Neural progenitor cell (in vitro differentiated cells): ENCODE measurements at places on chromosomes 4 and X. TPM values are rescaled to one million over a fixed set of nuclear protein-coding genes. Genes with fewer than 3 reads are reported as not detected.

- H3K36me3 ChIP-seq, result no peaks in the 10 kb centered on the region
- H3K4me1 ChIP-seq, result peaks cover 3% of the 10 kb centered on the region
- no peaks in the 10 kb centered on the region for H3K27me3 ChIP-seq
- no peak for DNase-seq
- H3K27ac ChIP-seq, result no peak overlapping the region
Observed at GRCh38 chrX:54492340-54492739, 3.7 kb downstream of the FGD1 start.

- no peaks in the 10 kb centered on the region for H3K36me3 ChIP-seq
- H3K27me3 ChIP-seq, result no peaks in the 10 kb centered on the region
- no peak overlapping the region for H3K27ac ChIP-seq
- no peak overlapping the region for H3K4me3 ChIP-seq
- DNase-seq, result no peak
Observed at GRCh38 chrX:3504916-3505315, 158.5 kb upstream of the MXRA5 start.

BEX2 gene
- total RNA-seq, result 37.5 and 45.4 TPM in 2 replicates

DNA sequence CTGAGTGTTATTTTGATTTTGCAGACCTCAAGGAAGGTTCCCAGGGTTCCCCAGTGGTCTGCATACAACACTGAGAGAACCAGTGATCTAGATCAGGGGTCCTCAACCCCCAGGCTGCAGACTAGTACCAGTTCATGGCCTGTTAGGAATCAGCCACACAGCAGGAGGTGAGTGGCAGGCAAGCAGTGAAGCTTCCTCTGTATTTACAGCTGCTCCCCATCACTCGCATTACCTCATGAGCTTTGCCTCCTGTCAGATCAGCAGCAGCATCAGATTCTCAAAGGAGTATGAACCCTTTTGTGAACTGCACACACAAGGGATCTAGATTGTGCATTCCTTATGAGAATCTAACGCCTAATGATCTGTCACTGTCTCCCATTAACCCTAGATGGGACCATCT is 28.5 kb downstream of the EDNRA start:
- DNase-seq, result no peak
- H3K36me3 ChIP-seq, result no peaks in the 10 kb centered on the region
- H3K27ac ChIP-seq, result no peak overlapping the region
- H3K27me3 ChIP-seq, result no peaks in the 10 kb centered on the region
- no peak overlapping the region for H3K4me3 ChIP-seq
- H3K4me1 ChIP-seq, result no peaks in the 10 kb centered on the region

DNA sequence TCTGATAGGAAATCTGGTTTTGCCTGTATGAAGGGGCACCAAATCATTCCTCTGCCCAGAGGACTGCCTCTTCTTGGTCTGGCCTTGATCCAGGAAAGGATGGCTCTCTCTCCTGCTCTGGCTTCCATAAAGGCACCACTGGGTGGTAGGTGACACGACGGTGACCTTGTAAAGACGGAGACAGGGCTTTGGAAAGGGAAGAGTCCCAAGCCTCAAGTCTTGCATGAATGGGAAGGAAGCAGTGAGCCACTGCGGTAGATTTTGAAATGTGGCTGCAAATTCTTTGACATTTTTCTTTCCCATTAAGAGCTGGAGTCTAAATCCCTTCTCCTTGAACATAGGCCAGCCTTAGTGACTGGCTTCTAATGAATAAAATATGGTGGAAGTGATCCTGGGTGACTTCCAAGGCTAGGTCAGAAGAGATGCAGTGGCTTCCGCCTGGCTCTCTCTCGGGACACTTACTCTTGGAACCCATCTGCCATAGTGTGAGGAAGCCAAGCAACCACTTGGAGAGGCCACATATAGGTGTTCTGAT is 347.4 kb downstream of the BCOR start:
- no peaks in the 10 kb centered on the region for H3K27me3 ChIP-seq
- H3K36me3 ChIP-seq, result no peaks in the 10 kb centered on the region
- no peak overlapping the region for H3K27ac ChIP-seq
- peaks cover 4% of the 10 kb centered on the region for H3K4me1 ChIP-seq

GRCh38 chr4:77893451-77893850 is 30.8 kb downstream of the MRPL1 start:
- H3K4me1 ChIP-seq, result no peaks in the 10 kb centered on the region
- no peaks in the 10 kb centered on the region for H3K27me3 ChIP-seq
- peaks cover 23% of the 10 kb centered on the region for H3K36me3 ChIP-seq
- no peak overlapping the region for H3K4me3 ChIP-seq
- H3K27ac ChIP-seq, result no peak overlapping the region
- DNase-seq, result no peak

ARX gene
- 5.3 and 9.0 TPM in 2 replicates for total RNA-seq

DNA sequence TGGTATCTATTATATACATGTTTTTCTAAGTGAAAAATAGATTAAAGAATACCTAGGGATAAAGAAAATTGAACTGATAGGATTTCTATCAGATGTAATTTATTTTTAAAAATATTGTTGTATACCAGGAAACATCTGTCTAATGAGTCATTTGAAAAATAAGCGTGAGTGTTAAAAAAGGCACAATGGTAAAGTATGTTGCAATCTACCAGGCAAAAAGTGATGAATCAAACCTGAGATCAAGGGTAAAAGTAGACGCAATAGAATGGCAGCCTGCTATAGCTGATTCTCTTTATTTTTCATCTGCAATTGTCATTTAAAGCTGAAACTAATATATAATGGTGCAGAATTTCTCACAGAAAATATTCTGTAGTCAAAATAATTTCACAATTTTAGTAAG is 1119.6 kb downstream of the PCDH18 start:
- H3K27me3 ChIP-seq, result no peaks in the 10 kb centered on the region
- no peaks in the 10 kb centered on the region for H3K4me1 ChIP-seq
- no peaks in the 10 kb centered on the region for H3K36me3 ChIP-seq
- DNase-seq, result no peak
- no peak overlapping the region for H3K27ac ChIP-seq

DNA sequence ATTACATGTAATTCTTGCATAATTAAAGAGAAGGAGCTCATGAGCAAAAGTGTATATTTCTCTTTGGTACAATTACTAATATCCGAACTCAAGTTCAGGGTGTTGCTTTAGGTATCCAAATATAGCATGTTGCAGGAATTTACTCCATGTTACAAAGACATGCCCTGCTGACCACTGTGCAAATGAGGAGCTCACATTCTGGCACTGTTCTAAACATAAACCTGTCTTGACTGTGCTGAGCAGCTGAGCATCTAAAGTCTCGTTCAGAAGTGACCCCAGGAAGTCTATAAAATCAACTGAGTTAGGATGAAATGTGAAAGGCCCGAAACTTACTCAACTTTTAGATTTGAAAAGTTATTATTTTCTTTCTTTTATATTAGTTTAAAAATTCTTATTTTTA is 124.3 kb downstream of the STIM2 start:
- no peak overlapping the region for H3K27ac ChIP-seq
- H3K36me3 ChIP-seq, result no peaks in the 10 kb centered on the region
- peaks cover 9% of the 10 kb centered on the region for H3K4me1 ChIP-seq
- H3K4me3 ChIP-seq, result no peak overlapping the region
- no peaks in the 10 kb centered on the region for H3K27me3 ChIP-seq

GRCh38 chr4:76194325-76194724 is 19.3 kb downstream of the SCARB2 start:
- no peaks in the 10 kb centered on the region for H3K27me3 ChIP-seq
- no peak for DNase-seq
- no peaks in the 10 kb centered on the region for H3K36me3 ChIP-seq
- no peak overlapping the region for H3K4me3 ChIP-seq

- H3K27me3 ChIP-seq, result no peaks in the 10 kb centered on the region
- no peak overlapping the region for H3K27ac ChIP-seq
- no peaks in the 10 kb centered on the region for H3K36me3 ChIP-seq
- peaks cover 39% of the 10 kb centered on the region for H3K4me1 ChIP-seq
Observed at GRCh38 chrX:40476958-40477357, 103.8 kb upstream of the ATP6AP2 start.

- peak; percentile 50 for DNase-seq
- H3K4me3 ChIP-seq, result no peak overlapping the region
- peaks cover 6% of the 10 kb centered on the region for H3K4me1 ChIP-seq
Observed at GRCh38 chr4:1172971-1173757, 781 bp upstream of the SPON2 start.

- no peak overlapping the region for H3K27ac ChIP-seq
- peaks cover 23% of the 10 kb centered on the region for H3K4me1 ChIP-seq
- no peaks in the 10 kb centered on the region for H3K36me3 ChIP-seq
- H3K4me3 ChIP-seq, result no peak overlapping the region
- no peak for DNase-seq
- H3K27me3 ChIP-seq, result no peaks in the 10 kb centered on the region
Observed at GRCh38 chr4:185879666-185880312, 67.8 kb upstream of the SORBS2 start.

DNA sequence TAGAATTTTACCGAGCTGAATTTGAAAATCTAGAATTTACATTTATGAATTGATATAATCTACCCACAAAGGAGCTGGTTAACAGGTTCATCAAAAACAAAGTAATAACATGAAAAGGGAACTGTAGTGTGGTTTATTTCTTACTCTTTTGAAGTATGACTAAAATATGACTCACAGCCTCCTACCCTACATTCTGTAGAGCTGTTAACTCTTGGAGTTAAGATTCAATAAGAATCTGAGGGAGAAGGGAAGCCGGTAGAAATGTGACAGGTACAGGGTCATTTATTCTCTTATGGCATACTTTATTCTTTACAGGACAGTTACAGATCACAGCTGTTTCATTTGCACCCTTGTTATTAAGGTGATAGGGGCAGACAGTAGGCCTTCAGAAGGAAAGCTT is 132.2 kb upstream of the FAM47B start:
- no peaks in the 10 kb centered on the region for H3K36me3 ChIP-seq
- no peaks in the 10 kb centered on the region for H3K27me3 ChIP-seq
- no peak for DNase-seq
- H3K4me1 ChIP-seq, result peaks cover 6% of the 10 kb centered on the region

DNA sequence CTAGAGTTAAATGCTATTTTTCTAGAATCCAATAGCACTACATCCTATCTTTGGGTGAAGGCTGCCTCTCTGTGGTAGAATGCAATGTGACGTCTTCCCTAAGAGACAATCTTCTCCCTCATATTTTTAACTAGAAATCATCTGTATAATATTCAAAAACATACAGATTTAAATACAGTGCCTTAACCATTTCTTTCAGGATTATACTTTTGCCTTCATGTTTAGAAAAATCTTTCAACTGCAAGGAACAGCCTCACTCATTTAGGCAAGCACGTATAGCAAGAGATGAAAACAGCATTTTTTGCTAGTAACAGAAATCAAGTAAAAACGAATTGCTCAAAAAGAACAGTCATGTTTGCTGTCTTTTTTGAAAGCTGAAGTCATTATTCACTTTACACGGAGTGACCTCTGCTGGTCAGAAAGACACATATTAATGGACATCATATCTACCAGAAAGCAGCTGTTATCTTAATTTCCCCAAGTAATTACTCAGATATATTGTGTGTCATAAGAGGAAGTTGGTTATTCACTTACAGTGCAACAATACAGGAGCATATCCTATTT is 422.3 kb downstream of the STPG2 start:
- no peaks in the 10 kb centered on the region for H3K4me1 ChIP-seq
- no peaks in the 10 kb centered on the region for H3K27me3 ChIP-seq
- H3K4me3 ChIP-seq, result no peak overlapping the region
- peak; percentile 7 for DNase-seq
- no peaks in the 10 kb centered on the region for H3K36me3 ChIP-seq

DNA sequence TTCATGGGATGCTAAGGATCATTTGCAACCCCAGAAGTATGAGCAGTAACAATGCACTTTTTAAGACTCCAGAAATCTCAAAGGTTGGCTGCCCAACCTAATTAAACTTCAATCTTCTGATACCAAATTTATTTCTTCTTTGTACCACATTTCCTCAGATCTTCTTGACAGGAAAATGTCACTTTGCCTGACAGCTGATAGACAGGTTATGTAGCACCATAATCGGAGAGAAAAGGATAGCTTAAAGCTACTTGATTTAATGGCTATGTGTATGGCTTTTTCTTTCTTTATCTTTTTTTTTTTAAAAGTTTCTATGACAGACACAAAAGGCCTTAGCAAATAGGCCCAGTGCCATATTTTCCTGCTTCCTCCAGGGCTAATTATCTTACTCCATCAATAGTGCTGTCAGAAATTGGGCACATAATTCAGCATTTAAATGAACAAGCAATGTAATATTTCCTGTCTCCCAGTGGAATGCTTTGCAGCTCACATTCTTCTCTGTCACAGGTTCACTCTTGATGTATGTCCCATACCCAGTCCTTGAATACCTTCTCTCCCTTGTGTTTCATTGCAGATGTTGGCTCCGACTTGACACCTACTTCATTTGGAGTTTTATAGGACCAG is 795.7 kb downstream of the ADGRL3 start:
- peaks cover 6% of the 10 kb centered on the region for H3K36me3 ChIP-seq
- H3K27me3 ChIP-seq, result no peaks in the 10 kb centered on the region
- H3K27ac ChIP-seq, result no peak overlapping the region
- no peak overlapping the region for H3K4me3 ChIP-seq
- peaks cover 9% of the 10 kb centered on the region for H3K4me1 ChIP-seq
- no peak for DNase-seq

DNA sequence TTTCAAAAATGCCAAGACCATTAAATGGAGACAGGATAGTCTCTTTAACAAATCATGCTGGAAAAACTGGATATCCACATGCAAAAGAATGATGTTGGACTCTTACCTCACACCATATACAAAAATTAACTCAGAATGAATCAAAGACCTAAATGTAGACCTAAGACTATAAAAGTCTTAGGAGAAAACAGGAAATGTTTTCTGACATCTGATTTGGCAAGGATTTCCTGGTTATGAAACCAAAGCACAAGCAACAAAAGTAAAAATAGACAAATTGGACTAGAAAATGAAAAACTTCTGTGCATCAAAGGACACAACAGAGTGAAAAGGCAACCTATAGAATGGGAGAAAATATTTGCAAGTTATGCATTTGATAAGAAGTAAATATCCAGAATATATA is 37.6 kb downstream of the ARFIP1 start:
- DNase-seq, result no peak
- H3K36me3 ChIP-seq, result no peaks in the 10 kb centered on the region
- no peak overlapping the region for H3K4me3 ChIP-seq
- no peaks in the 10 kb centered on the region for H3K27me3 ChIP-seq

- no peak overlapping the region for H3K4me3 ChIP-seq
- H3K36me3 ChIP-seq, result no peaks in the 10 kb centered on the region
- H3K4me1 ChIP-seq, result no peaks in the 10 kb centered on the region
Observed at GRCh38 chr4:128924951-128925350, 115.5 kb downstream of the JADE1 start.

DNA sequence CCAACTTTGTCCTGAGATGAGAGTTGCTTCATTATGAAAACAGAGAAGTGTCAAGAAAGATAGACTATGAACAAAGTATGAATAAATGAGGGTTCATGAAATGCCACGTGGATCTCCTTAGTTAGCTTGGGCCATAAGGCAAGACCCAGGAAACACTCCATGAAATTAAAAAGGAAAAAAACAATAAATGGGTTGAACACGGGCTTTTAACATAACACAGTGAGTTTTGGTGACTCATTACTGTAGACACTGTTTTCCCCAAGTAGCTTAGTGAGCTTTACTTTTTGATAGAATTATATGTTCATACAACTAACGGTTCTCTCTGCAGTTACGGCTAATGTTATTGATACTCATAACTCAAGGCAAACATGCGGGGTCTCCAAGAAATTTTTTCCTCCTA is 265.0 kb downstream of the DHX15 start:
- no peaks in the 10 kb centered on the region for H3K36me3 ChIP-seq
- no peak overlapping the region for H3K4me3 ChIP-seq
- no peak for DNase-seq
- no peaks in the 10 kb centered on the region for H3K27me3 ChIP-seq
- H3K4me1 ChIP-seq, result peaks cover 42% of the 10 kb centered on the region

- no peaks in the 10 kb centered on the region for H3K27me3 ChIP-seq
- H3K27ac ChIP-seq, result no peak overlapping the region
- no peak overlapping the region for H3K4me3 ChIP-seq
- no peaks in the 10 kb centered on the region for H3K4me1 ChIP-seq
Observed at GRCh38 chrX:130718137-130718536, 184.9 kb downstream of the ENOX2 start.
